ENCODE measurements at places on chromosomes 16 and 17. TPM values are rescaled to one million over a fixed set of nuclear protein-coding genes. Genes with fewer than 3 reads are reported as not detected.
A peak's percentile ranks its signal among the peaks of the same experiment; 100 is the strongest.

Gene KRT32
- polyA plus RNA-seq: not detected

Gene TRAF4
- polyA plus RNA-seq: 108 TPM

DNA sequence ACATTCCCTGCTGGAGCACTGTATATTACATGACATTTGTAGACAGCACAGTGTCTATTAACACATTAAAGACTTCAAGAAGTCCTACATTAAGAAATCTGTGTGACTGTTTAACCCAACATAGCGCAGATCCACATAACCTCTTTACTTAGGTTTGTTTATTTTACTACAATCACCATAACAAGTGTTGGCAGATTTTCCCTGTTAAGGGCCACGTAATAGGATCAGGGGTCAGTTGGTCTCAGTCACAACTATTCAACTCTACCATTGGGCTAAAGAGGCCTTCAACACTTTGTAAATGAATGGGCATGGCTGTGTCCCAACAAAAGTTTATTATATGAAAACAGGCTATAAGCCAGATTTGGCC lies 51.3 kb upstream of the ADORA2B start:
- DNase-seq: no peak

DNA sequence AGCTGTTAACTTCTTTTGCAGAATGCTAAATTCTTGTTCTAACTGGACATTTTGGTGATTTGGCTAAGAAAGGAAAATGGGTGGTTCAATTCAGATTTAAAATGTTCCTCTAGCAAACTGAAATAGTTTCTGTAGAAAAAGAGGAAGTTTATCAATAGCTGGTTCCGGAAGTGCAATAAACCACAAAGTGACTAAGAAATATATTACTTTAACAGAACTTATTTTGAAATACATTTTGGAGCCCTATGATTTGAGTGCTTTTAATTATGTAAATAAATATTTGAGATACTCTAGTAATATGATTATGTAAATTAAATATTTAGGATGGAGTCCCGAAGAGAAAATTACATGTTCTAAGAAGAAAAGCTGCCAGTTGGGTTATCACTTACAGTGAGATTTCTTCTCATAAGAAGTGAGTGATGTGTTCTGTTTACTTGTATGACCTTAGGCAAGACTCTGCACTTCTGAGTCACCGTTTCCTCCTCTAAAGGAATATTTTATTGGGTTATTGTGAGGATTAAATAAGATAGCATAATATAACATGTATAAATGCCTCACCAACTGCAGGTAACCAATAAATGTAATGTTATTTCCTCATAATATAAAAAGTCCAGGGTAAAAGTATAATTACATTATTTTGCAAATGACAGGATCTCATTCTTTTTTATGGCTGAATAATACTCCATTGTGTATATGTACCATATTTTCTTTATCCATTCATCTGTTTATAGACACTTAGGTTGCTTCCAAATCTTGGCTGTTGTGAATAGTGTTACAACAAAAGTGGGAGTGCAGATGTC lies at the start of gene EVI2B:
EVI2B (minus strand) TSS at position 73 of the 800 bp plus-strand sequence. CDS start 8,445 bp downstream, outside the sequence.
- no peak for DNase-seq

DNA sequence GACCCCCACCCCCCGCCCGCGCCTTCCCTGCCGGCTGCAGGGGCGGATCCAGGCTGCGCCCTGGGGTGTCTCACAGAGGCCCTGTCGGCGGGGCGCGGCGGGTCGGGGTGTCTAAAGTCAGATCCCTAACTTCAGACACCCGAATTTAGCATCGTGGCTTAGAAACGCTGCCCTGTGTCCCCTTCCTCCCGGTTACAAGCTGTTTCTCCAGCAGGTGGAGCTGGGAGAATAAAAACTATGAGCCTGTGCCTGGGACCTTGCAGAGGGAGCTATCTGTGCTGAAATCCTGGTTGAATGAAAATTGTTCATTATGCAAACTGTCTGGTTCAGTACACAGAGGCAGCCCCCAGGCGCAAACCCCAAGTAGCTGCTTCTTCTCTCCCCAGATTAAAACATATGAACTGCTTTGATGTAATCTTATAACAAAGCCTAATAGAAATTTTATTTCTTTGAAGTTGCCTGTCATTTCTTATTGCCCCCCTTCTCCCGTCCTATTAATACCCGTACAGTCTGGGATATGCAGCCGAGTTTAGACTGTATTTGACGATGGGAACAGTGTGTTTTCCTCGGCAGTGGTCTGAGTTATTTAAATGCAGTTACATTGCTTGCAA lies 79.0 kb downstream of the RPA1 start:
- peak; percentile 84 for DNase-seq

- no peak for DNase-seq
These were observed 5.8 kb upstream of the SCN4A start for GRCh38 chr17:63978272-63979200.
